ENCODE measurements at places on chromosomes 6 and 20.

- no peak for DNase-seq
These were observed 131.8 kb downstream of the UNC5CL start for GRCh38 chr6:40907198-40907701.

DNA sequence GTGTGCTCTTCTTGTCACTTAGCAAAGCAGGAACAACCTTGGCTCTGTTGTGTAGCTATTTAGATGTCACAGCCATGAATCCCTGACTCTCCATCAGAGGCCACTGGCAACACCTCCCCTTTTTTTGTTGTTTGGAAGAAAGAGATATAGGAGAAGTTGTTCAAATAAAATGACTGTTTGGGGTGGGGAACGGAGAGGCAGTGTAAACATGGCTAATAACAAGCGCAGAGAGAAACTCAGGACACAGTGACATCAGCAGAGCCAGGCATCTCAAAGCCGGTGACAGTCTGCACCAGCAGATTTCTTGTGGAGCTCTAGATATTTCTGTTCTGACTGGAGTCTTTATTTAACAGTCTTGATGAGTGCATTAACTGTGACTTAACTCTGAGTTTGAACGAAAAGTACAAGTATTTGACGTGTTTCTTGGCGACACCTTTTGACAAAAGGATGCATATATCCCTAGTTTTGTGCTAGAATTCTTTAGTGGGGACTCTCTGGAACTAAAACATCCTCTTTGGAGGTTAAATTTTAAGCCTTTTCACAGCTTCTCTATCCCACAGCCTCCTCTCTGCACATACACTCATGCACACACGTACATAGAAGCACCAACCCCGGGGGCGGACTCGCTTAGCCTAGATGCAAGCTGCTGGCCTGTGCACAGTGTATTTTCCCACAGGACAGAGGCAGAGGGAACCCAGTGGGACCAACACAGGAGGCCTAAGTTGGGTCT lies 53.8 kb downstream of the ADAT2 start:
- DNase-seq: no peak

DNA sequence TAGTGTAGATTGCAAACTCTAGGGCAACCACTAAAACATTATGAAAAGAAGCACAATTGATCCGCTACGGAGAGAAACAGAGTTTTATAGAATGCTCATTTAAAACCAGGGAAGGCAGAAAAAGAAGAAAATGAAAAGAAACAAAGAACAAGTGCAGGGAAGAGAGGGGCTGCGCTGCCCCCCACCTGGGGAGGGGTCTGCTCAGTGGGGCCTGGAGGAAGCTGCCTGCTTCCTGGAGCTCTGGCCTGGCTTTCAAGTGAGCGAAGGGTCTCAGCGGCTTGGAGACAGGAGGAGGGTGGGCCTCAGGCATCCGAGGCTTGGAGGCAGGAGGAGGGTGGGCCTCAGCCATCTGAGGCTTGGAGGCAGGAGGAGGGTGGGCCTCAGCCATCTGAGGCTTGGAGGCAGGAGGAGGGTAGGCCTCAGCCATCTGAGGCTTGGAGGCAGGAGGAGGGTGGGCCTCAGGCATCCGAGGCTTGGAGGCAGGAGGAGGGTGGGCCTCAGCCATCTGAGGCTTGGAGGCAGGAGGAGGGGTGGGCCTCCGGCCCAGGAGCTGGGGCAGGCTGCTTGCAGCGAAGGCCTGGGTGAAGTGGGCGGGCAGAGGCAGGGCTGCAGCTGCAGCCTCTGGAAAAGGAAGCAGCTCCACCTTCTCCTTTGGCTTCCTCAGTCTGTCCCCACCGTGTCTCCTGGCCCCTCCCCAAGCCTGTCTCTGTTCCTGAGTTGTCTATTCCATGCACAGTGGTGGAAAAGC lies 406.3 kb downstream of the TAF4 start:
- no peak for DNase-seq

GRCh38 chr20:38283236-38283635 lies 20.7 kb upstream of the BPI start:
- DNase-seq: no peak

GRCh38 chr6:42306439-42307140 lies 88.9 kb upstream of the MRPS10 start:
- DNase-seq: no peak

- no peak for DNase-seq
These were observed 42.3 kb upstream of the GATA5 start for GRCh38 chr20:62517901-62518610.

GRCh38 chr20:51402201-51402600 lies 140.3 kb downstream of the NFATC2 start:
- DNase-seq: no peak

DNA sequence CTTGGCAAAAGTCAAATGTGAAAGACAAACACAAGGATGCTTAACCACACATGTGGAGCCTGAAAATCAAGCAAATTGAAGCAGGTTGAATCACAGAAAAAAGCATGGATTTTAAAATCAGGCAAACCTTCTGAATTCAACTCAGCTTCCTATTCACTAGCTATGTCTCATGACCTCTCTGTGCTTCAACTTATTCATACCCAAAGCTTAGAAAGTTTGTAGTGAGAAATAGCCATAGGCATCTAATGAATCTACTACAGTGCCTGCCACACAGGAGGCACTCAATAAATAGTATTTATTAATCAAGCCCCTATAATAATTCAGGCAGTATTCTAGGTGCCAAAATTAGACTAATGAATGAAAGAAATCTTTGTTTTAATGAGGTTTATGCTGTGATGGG lies 112.2 kb upstream of the TNFAIP3 start:
- DNase-seq: no peak

DNA sequence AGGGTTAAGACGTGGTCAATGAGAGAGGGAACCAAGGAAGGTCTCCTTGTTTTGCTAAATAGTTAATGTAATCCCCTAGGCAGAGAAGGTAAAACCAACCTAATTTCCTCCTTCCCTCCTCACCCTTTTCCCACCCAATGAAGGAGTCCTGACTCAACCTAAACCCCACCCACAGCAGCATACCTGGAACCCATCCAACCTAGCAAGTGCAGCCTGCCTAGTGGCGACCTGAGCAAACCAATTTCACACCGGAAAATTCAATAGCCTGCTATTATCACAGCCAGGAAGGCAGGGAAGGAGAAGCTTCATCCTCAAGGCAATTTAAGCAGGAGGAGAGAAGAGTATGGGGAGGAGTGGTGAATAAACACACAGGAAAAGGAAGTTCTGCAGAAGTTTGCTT lies 46.9 kb downstream of the OSTM1 start:
- DNase-seq: peak; percentile 77

DNA sequence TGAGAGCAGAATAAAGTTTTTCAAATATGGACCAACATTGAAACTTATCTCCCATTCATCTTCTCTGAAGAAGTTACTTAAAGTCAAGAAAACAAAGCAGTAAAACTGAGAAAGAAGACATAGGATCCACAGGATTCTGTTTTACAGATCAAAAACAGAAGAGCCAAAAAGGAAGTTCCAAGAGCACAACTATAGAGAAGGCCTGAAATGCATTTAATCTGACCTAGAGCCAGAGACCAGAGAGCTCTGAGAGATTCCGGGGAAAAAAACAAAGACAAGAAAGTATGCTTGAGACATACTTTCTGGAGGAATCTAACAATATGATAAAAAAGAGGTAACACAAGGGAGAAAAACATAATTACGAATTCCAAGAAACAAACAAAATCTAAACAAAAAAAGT lies 26.1 kb downstream of the SRPK1 start:
- DNase-seq: no peak

- DNase-seq: no peak
These were observed 36.0 kb downstream of the ARFGEF2 start for GRCh38 chr20:48957533-48957932.

GRCh38 chr6:93779086-93779841 lies 359.9 kb upstream of the EPHA7 start:
- no peak for DNase-seq

GRCh38 chr6:108627692-108628550 lies 67.2 kb downstream of the FOXO3 start:
- DNase-seq: no peak

DNA sequence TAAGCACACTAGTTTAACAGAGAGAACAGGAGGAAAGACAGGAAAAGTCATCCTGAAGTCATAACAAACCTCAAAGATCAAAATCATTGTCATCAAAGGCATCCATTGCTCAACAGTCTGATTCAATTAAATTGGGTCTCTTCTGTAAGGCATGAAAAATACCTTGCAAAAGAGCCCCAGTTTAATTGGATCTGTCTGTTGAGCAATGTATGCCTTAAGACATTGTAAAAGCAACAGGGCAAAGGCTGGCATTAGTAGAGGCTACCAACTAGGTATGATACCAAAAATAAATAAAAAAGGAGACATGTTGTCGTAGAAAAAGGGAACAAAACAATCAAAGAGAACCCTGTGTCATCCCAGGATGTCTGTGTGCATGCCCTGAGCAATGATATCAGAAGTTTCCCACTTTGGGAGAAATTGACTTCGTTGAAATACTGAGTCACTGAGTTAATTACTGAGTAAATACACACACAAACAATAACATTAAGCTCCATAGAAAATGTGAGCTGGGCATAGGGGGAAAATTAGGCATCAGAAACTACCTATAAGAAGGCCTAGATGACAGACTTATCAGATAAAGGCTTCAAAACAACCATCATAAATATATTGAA lies 1013.8 kb upstream of the CITED2 start:
- DNase-seq: no peak

DNA sequence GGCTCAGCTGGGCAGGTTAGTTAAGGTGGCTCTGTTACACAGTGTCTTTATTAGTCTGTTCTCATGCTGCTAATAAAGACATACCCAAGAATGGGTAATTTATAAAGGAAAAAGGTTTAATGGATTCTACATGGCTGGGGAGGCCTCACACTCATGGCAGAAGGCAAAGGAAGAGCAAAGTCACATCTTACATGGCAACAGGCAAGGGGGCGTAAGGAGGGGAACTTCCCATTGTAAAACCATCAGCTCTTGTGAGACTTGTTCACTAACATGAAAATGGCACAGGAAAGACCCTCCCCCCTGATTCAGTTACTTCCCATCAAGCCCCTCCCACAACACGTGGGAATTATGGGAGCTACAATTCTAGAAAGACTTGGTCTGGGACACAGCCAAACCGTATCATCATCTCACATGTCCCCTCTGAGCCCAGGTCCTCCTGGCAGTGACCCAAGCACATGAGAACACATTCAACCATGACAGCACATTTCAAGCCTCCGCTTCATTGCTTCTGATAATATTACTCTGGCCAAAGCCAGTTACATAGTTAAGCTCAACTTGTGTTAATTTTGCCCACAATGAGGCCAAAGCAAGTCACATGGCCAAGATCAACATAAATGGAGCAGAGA lies 383.9 kb downstream of the PLCB1 start:
- DNase-seq: no peak

- DNase-seq: no peak
These were observed 176.7 kb downstream of the LAMA2 start for GRCh38 chr6:129059650-129060049.

GRCh38 chr6:87794922-87795885 lies 93.2 kb upstream of the AKIRIN2 start:
- DNase-seq: no peak

DNA sequence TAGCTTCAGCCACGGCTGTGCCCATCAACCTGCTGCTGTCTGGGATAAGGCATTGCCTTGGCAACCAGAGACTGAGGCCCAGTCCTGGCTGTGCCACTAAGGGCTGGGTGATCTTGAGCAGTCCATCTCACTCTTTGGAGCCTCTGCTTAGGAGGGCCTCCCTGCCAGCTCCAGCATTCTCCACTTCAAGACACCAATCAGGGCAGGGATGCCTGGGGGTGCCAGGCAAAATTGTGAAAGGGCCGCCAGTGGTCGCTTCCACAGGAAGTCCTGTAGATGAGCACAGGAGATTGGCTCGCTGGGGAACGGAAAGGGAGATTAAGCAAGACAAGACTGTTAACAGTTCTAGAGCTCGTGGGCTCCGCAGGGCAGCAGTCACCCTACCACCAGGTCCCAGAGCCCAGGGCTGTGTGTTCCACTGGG lies at the start of gene RAB44:
RAB44 (plus strand) TSS at position 346 of the 423 bp plus-strand sequence. CDS start 6,410 bp downstream, outside the sequence.
- DNase-seq: no peak

DNA sequence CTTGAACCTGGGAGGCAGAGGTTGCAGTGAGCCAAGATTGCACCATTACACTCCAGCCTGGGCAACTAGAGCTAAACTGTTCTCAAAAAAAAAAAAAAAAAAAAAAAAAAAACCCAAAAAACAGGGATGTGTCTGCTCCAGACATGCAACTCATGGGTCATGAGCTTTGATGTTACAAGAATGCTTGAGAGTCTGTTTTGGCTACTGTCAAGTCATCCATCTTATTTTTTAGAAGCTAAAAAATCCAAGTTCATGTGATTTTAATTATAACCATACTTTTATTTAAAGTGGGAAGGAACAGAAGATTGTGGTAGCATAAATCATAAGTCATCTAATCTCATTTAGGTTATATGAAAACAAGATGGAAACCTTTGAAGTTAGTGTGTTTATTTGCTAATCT lies 120.6 kb downstream of the PDE7B start:
- no peak for DNase-seq

DNA sequence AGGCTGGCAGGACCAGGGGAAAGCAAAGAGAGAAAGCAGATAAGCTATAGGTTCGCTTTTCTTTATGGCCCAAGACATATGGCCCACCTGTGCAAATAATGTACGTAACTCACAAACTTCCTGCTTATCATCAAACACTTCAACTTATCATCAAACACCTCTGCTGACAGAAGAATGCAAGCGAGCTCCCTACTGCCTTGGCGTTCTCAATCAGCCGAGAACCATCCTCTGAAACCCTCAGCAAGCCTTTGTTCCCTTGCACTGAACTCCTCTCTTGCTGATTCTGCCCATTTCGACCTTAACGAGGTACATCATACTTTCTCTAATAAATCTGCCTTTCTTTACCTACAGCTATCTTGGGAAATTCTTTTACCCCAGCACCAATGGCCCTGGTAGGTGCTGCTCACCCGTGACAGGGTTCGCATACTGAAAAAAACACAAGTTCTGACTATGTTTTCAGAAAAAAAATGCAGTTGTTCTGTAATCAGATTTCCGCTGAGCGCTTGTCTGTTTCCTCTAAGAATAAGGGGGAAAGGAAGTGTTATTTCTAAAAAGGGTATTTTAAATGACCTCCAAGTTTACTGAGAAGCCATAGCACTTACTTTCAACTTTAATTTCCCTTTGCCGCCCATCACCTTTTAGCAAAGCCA lies 28.3 kb downstream of the SERPINB6 start:
- no peak for DNase-seq

DNA sequence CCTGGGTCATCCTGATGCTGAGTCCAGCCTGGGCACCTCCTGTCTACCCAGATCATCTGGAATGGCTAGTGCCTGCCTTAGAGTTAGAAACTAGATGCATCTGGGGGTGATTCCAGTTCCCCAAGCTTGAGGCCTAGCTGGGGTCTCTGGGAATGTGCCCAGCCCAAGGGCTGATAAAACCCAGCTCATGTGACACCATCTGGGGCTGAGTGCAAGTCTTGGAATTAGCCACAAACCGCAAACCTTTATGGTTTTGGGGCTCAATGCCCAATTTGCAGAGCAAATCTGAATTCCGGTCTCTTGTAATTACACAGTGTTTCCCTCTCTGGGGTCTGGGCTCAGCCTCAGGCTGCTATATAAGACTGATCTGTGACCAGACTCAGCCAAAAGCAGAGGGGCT lies at the start of gene BPIFB4:
BPIFB4 (plus strand) TSS at position 385 of the 400 bp plus-strand sequence. CDS start 1,884 bp downstream, outside the sequence.
- DNase-seq: no peak

GRCh38 chr6:12353731-12354130 lies 63.6 kb downstream of the EDN1 start:
- no peak for DNase-seq

GRCh38 chr6:32406197-32406596 lies 784 bp downstream of the BTNL2 start:
- DNase-seq: no peak

GRCh38 chr20:44067650-44068081 lies 119.3 kb downstream of the JPH2 start:
- no peak for DNase-seq

Data from NCI-H1436 (cell line).